Colonic mucosa (tissue), 4 donors: ENCODE measurements at places on chromosomes 1 and 21. TPM values are rescaled to one million over a fixed set of nuclear protein-coding genes. Genes with fewer than 3 reads are reported as not detected.
A peak's percentile ranks its signal among the peaks of the same experiment; 100 is the strongest.

- no peaks in the 10 kb centered on the region for H3K4me1 ChIP-seq
- H3K36me3 ChIP-seq = no peaks in the 10 kb centered on the region
- no peak for DNase-seq
- H3K27ac ChIP-seq = no peak overlapping the region
Observed at GRCh38 chr1:174568551-174568950, 120.8 kb downstream of the GPR52 start.

GRCh38 chr1:168636200-168636599 is 59.8 kb downstream of the XCL1 start:
- no peak overlapping the region for H3K4me3 ChIP-seq
- no peaks in the 10 kb centered on the region for H3K36me3 ChIP-seq
- no peaks in the 10 kb centered on the region for H3K4me1 ChIP-seq

DNA sequence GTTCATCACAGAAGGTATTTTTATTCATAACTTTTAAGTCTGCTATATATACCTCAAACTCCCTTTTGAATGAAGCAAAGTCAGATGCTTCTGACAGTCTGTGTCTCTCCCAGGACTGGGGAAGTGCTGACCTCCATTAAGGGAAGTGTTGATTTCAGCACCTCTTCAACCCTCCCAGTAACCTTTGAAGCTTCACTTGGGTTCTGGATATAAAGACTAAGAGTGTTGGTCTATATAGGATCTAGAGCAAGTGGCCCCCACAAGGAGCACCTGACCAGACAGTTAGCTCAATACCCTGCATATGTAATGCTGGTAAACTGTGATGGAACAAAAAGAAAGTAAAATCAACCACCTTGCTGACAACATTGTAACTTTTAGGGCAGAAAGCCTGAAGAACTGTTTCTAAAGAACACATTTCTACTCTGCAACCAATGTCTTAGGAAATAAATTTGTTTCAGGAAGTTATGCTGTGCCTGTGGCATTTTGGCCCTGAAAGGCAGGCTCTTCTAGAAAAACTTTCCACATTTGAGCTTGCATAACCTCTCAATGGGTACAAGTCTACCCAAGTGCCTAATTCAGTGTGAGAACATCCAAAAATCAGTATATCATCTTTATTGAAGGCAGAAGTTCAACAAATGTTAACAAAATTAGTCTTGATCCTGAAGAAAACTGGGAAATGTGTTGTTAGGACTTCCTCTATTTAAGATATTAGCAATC is 865 bp upstream of the PTPN22 start:
- H3K27me3 ChIP-seq = no peaks in the 10 kb centered on the region
- no peaks in the 10 kb centered on the region for H3K36me3 ChIP-seq
- H3K4me3 ChIP-seq = no peak overlapping the region
- no peak for DNase-seq
- peak overlapping the region; percentile 61 for H3K27ac ChIP-seq
- H3K4me1 ChIP-seq = no peaks in the 10 kb centered on the region

DNA sequence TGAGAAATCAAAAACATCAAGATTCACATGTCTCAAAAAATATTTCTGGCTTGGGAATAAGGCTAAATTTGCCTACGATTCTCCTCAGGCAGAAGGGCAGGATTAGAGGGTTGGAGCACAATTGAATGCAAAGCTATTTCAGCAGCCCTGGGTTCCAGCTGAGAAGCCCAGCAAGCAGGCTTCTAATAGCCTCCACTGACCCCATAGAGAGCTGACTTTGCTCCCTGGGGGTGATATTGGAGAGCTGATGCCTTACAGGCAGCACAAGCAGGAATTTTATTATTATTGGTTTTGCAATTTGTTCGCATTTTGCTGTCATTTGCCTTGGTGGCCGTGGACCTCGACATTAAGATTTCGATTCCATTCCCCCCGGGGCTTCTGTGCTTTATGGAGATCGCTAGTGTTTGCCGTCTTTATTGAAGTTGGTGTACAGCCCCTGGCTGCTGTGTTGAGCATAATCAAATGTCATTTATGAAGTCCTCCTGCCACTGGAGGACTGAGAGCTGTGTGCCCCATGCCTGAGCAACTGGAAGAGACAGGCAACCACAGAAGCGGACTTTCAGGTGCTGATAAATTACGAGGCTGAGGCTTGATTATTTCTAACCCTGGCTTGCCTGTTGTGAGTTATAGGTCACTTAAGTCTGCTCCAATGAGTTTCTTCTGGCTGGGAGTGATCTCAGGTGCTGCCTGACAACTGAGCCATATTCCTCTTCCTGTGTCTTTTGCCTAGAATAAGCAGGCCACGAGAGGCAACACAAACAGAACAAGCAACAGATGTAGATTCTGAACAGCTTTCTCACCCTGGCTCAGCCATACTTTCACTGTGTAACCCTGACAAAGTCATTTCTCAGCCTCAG is 518.4 kb upstream of the CAMK1G start:
- H3K36me3 ChIP-seq = no peaks in the 10 kb centered on the region
- no peak for DNase-seq
- no peak overlapping the region for H3K4me3 ChIP-seq

The ANKRD65 gene
- total RNA-seq = 0.57 TPM

The ADAMTS1 gene
- total RNA-seq = 12.5 TPM

The URB1 gene
- total RNA-seq = 16.4 TPM

The HES2 gene
- 14.2 TPM for total RNA-seq

DNA sequence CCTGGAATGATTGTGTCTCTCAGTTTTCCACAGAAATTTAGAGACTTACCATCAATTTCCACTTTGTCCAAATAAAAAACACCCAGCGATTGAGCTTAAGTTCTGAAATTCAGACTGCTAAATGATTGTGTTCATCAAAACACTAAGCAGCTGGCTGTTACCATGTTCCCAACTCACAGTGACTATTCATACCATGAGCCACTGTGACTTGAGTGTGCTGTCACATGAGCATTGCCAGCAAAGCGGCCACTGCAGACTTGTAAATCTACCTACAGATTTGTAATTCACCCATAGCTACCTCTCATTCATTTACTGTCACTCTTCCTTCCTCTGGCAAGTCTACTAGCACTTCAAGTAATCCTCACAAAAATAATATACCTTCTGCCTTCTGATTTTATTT is 17.2 kb upstream of the PRKAB2 start:
- no peaks in the 10 kb centered on the region for H3K4me1 ChIP-seq
- no peak for DNase-seq
- H3K27me3 ChIP-seq = no peaks in the 10 kb centered on the region
- no peak overlapping the region for H3K27ac ChIP-seq
- H3K4me3 ChIP-seq = no peak overlapping the region
- no peaks in the 10 kb centered on the region for H3K36me3 ChIP-seq

DNA sequence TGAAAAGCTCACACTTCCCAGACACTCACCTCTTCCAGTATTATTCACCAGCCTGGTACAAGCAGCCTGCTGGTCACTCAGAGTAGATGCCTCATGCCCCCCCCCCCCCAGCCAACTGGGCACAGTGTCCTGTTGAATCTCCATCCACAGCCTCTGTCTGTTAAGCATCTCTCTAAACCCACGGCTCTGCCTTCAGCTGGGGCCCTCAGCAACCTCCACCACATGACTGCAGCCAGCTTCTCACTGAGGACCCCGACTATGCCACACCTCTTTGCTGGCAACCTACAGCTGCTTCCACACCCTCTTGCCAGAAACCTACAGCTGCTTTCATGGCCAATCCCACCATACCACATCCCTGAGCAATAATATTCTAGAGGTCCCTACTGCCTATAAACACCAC is 113.1 kb downstream of the RHOU start:
- no peaks in the 10 kb centered on the region for H3K27me3 ChIP-seq
- no peaks in the 10 kb centered on the region for H3K36me3 ChIP-seq
- H3K4me1 ChIP-seq = peaks cover 10% of the 10 kb centered on the region
- peak; percentile 17 for DNase-seq
- no peak overlapping the region for H3K4me3 ChIP-seq

DNA sequence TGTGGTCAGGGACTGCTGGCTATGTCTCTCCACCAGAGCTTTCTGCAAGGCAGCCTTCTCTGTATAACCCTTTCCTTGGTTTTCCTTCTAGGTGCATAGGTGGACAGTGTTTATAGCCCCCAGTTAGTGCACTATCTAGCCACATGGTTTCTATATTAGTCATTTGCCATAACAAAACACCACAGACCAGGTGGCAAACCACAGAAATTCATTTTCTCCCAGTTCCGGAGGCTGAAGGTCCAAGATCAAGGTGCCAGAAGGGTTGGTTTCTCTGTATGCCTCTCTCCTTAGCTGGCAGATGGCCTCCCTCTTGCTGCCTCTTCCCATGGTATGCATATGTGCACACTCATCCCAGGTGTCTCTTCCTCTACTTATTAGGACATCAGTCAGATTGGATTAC is 106.4 kb downstream of the KAZN start:
- H3K36me3 ChIP-seq = no peaks in the 10 kb centered on the region
- no peak overlapping the region for H3K27ac ChIP-seq
- DNase-seq = no peak
- no peaks in the 10 kb centered on the region for H3K4me1 ChIP-seq

GRCh38 chr1:94416901-94417727 is 1.1 kb upstream of the ABCD3 start:
- peak; percentile 47 for DNase-seq
- peak overlapping the region; percentile 89 for H3K27ac ChIP-seq
- no peaks in the 10 kb centered on the region for H3K27me3 ChIP-seq
- H3K4me3 ChIP-seq = peak overlapping the region; percentile 98

DNA sequence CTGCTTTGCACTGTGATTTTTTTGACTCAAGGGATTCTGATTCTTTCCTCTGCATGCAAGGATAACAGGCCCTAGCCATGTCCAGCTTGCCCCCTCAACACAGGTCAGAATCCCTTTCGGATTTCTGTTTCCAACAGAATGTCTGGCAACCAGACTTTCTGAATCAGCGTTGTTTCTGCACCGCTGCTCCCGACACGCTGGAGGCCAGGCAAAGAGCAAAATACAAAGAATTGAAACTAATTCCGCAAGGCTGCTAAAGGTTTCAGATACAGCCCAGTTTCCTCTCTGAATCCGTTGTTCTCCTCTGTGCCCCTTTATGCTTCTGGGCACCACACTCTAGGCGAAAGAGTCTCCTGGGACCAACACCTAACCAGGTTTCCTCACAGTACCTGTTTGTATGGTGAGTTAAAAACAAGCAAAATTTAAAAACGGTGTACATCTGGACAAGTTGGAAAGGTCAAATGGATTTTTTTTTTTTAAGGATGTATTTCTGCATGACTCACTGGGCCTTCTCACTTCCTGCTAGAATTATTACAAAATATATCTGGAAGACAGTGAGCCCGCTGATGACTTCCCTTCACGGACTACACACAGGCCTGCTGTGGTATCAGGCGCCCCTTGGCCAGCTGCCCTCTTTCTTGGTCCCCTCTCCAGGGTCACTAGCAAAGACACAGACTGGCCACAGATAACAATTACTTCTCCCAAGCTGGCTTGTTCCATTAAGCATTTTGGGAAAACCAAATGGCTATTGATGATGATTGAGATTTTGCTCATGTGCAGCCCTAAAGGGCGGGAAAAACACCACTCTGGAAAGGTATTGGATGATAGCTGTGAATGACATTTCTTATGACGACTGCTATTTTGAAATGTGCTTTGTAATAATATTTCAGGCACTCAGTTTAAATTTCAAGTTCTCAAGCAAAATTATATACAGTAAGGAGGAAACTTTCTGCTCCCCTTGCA is 118.3 kb downstream of the TGFB2 start:
- H3K27me3 ChIP-seq = no peaks in the 10 kb centered on the region

DNA sequence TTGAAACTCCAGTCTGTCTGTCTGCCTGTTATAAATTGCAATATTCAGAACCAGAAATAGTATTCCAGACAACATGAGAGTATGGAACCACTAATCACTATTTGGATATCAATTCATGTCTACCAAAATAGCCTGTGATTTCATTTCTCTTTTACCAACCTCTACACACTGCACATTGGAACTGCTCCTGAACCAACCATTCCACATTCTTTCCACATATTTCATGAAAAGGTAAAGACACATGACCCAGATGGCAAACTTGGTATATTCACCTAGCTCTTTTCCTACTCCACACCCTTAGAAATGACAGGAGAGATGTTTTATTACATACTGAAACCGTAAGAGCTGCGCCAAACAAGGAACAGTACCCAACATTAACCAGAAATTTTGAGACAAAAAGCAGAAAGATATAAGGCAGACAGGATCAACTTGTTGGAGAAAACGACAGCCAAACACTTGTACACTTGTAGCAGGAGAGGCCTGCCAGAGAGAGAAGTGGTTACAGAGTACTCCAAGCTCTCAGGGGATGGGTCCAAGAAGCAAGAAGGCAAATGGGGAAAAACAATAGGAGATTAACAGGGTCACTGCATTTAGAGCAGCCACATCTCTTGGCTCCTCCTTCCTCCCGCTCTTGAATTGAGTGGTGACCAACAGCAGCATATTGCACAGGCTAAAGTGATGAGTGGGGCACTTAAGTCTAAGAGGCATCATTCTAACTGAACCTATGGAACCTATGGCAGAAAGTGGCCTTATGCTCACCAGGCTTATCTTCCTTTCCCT is 148.7 kb downstream of the SETD4 start:
- no peaks in the 10 kb centered on the region for H3K27me3 ChIP-seq
- no peak overlapping the region for H3K4me3 ChIP-seq
- H3K4me1 ChIP-seq = no peaks in the 10 kb centered on the region
- H3K27ac ChIP-seq = no peak overlapping the region
- H3K36me3 ChIP-seq = no peaks in the 10 kb centered on the region
- no peak for DNase-seq

DNA sequence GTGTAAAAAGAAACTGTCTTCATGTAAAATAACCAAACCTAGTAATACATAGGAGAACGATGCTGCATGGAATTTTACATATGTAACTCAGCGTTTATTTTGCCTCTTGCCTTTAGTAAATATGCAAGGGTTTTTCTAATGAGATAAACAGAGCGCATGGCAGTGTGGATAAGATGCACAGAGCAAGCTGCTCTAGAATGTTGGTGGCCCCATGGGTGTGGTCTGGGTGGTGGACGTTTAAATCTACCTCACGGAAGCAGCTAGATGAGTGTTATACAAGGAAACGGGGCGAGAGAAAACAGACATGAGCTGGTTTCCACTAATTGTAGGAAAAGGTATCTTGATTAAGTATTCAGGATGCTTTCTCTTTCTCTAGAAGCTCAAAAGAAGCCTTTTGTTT is 205.9 kb downstream of the DSCAM start:
- H3K27ac ChIP-seq = no peak overlapping the region
- DNase-seq = no peak
- no peak overlapping the region for H3K4me3 ChIP-seq
- H3K36me3 ChIP-seq = no peaks in the 10 kb centered on the region
- H3K4me1 ChIP-seq = no peaks in the 10 kb centered on the region
- no peaks in the 10 kb centered on the region for H3K27me3 ChIP-seq

The C1orf94 gene
- total RNA-seq = not detected

The FCAMR gene
- 0.56 TPM for total RNA-seq

The LDLRAP1 gene
- 35.7 TPM for total RNA-seq

DNA sequence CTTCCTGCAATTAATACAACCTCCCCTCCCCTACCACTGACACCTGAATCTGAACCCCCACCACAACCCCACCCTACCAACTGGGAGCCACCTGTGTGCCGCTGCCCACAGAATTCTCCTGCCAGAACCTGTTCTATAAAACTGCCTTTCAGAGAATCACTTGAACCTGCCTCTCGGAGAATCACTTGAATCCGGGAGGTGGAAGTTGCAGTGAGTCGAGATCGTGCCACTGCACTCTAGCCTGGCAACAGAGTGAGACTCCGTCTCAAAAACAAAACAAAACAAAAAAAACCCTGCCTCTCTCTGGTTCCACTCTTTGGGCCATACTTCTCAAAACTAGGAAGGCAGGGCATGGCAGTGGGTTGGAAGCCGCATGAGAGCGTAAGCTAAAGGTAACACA is 5.7 kb downstream of the URB1 start:
- no peak for DNase-seq
- H3K36me3 ChIP-seq = peaks cover 9% of the 10 kb centered on the region
- H3K4me3 ChIP-seq = no peak overlapping the region
- H3K27me3 ChIP-seq = no peaks in the 10 kb centered on the region
- H3K27ac ChIP-seq = no peak overlapping the region

- H3K27ac ChIP-seq = no peak overlapping the region
- DNase-seq = no peak
Observed at GRCh38 chr1:33930346-33931110, 66.6 kb downstream of the HMGB4 start.
